Stimulated activated CD8-positive, alpha-beta memory T cell treated with anti-CD3 and anti-CD28 coated beads, Interleukin-4, amount 100 ng/mL, for 1 hour (primary cell): ENCODE measurements at places on chromosomes 2 and 18.

DNA sequence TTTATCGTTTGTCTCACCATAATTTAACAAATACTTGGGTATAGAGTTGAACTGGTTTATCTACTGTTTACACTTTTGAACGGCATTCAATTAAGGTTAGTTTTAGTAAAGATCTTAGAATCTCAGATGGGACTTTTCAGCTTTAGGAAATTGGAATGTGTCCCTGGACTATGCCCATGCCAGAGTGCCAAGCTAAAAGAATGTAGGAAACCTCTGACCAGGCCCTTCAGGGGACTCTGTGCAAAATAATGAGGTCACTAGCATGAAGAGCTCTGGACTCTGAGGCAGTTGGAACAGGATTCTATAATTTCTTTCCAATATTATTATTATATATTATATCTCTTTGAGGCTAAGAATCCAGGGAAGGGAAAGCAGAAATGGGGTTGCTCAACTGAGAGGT lies 13.5 kb downstream of the DIS3L2 start:
- no peak for DNase-seq

GRCh38 chr2:188485496-188485895 lies 193.8 kb downstream of the GULP1 start:
- no peak for DNase-seq

GRCh38 chr2:234951664-234952269 lies at the start of gene SH3BP4:
Gene SH3BP4, plus strand, starts transcription at chr2:234952017. Its CDS starts 82,986 bp downstream, at chr2:235035003.
- no peak for DNase-seq

GRCh38 chr18:69787825-69788547 lies 159.7 kb downstream of the CD226 start:
- no peak for DNase-seq

- DNase-seq, result no peak
These were observed 75.1 kb downstream of the SPP2 start for GRCh38 chr2:234125451-234126145.

GRCh38 chr18:44079606-44080005 lies 601.1 kb upstream of the SETBP1 start:
- no peak for DNase-seq

GRCh38 chr2:239993291-239993690 lies 31.9 kb downstream of the NDUFA10 start:
- DNase-seq, result no peak

GRCh38 chr2:53660886-53661285 lies 106.7 kb upstream of the CHAC2 start:
- DNase-seq, result no peak

DNA sequence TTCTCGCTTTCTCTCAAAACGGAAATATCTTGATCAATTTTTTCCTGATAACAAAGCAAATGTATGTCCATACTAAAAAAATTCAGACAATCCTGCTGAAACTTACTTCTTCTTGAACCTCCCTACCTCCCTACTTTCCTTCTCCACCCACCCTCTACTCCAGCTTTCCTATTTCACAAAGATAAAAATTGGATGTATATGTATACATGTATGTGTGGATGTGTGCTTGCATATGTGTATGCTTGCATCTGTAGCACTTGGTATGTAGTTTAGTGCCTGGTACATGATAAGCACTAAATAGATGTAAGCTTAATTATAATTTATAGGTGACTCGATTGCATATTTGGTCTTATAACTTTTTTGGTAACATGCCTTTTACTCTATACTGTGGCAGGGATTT lies 167.5 kb upstream of the ITGA4 start:
- DNase-seq, result no peak

DNA sequence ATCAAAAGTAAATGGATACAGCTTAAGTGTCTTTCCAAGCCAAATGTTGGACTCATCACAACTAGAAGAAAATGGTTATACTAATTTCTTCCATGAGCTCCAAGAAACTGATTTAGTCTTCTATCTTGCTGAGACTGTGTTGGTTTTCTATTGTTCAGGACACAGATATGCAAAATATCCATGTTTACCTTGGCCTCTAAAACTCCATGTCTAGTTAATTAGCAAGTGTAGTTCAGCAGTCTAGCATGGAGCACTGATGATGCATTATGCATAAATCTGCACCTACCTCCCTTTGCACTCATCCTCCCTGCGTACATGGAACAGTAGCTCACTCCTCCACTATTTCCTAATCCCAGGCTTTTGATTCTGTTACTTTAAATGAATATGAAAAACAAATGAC lies 731.4 kb upstream of the CHAC2 start:
- DNase-seq, result no peak

GRCh38 chr2:206693399-206694137 lies 24.6 kb downstream of the DYTN start:
- no peak for DNase-seq

DNA sequence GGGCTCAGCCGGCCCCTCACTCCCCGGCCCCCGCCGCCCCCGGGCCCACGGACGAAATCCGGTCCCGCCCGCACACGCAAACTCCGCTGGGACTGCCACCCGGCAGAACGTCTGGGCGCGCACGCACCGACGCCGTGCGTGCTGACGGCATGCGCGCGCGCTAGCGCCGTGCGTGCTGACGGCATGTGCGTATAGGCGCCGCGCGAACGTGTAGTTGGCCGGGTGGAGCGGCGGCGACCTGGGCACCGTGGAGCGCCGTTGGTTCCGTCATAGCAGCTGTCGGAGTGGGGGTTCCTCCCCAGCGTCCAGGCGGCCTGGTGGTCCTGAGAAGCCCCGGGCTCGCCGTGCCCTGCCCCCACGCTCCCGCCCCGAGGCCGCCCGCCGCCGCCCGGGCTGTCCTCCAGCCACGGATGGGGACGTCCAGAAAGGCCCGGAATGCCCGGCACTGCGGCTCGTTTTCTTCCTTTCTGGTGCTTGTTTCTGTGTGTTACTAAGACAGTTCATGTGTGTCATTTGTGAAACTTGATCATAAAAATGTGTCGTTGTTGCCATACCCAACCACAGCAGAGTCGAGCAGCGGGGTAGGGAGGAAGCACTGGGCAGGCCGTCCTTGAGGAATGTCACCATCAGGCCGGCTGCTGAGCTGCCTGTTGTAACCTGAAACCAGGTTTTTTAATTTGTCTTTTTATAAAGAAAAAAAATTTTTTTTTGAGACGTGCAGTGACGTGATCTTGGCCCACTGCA lies at the start of gene TXNL4A:
Gene TXNL4A (minus strand): TSS at position 113 of the 744 bp plus-strand sequence. CDS start 171 bp downstream, outside the sequence.
- peak; percentile 67 for DNase-seq

DNA sequence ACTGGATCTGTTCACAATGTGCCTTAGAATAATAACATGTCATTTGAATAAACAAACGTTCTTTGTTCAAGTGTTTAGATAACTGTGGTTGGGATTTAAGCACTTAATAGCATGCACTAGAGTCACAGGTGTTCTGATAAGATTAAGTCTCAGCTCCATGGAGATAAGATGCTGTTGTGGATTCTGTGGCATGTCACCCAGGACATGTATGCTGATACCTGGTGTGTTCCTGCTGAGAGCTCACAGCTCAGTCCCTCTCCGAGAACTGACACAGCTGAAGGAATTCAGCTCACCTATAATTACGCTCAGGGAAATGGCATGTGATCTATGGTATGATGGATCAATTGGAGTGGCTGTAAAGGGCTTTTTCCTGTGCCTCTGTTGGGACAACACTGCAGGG lies 75.4 kb upstream of the ST6GAL2 start:
- DNase-seq, result no peak

- DNase-seq, result no peak
These were observed 22.1 kb downstream of the ASB18 start for GRCh38 chr2:236242057-236242495.

DNA sequence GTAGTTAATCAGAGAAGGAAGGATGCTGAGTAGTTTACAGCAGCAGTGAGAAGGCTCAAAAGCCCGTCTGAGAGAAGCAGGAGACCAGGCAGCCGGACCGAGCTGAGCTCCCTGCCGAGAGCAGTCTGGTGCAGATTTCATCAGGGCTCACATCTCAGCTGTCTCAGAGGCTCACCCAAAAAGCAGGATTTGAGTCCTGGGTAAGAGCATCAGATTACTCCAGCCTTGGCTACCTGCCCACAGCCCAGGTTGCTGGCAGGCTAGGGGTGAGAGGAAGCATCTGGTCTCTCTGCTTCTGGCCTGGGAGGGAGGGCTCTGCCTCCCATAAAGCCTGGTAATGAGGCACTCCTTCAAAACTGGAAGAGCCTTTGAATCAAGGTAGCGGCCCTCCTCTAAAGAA lies 140.5 kb downstream of the ST6GAL2 start:
- no peak for DNase-seq

DNA sequence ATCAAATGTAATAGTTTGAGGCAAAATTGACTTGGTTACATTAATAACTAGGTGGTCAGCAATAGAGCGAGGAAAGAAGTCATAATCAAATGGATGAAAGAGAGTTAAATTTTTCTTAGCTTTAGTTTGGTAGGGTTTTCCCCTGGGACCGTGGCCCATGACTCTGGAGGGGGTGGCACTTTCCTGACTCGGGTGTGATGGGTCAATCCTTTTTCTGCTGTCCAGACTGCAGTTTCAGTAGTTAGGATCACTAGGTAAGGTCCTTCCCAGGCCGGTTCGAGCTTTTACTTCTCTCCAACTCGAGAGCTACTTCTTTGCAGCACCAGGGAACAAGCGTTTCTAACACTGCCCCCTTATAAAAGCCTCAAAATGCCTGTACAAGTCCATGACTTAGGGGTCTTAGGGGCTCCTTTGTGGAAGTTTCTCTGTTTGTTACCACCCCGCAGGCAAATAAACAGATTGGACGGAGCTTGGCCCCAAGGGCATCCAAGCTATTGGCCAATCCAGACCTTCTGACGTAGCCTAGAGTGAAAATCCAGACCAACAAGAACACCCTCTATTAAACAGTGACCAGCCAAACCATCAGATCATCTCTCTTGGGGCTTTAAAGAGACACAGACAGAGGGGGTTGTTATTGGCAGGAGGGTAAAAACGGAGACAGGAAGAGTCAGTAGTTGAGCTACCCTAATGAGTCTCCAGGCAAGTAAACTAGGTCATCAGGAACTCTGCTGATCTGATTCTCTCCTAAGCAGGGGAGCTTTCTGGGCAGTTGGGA lies 9.4 kb upstream of the CEP68 start:
- no peak for DNase-seq

DNA sequence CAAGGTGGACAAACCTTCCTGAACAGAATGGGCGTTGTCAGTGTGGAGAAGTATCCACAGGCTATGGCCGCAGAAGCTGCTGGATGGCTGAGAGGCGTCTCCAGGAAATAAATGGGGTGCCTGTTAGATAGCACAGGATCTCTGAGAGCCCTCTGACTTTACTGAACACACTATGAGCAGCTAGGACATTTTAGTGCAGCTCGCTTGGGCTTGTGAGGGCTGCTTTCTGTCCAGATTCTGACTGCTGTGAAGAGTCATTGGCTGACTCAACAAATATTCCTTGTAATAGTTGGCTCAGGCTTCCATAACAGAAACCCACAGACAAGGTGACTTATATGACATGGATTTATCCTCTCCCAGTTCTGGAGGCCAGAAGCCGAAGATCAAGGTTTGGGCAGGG lies 100.2 kb upstream of the SNTG2 start:
- no peak for DNase-seq

DNA sequence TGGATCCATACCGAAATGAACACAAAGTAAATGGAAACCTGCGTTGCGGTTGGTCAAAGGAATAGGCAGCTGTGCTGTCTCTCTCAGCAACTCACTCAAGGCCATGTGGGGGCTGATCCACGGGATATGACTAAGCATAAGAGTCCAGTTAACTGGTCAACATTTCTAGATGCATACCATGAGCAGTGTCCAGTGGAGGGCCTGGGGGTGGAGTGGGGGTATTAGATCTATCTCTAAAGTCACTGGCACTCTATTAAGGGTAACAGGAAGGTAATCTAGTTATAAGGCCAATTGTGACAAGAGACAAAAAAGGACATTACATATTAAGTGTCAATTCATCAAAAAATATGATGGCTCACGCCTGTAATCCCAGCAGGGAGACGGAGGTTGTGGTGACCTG lies 136.8 kb downstream of the TTC32 start:
- no peak for DNase-seq

DNA sequence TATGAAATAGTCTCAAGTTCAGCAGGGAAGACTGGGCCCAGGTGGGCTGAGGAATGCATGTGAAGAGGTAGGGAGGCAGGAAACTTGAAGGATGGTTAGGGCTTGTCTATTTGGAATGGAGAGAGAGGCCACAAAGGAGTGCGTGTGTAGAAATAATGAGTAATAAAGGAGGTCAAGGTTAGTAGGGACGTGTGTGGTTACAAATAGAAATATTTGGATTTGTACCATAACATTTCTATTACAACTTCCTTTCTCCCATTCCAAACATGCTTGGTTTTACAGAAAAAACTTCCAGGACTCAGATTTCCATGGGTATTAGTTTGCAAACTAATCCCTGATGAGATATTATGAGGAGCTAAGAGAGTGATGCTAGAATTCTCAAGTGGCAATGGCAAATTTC lies 280.6 kb downstream of the NCKAP5 start:
- no peak for DNase-seq

DNA sequence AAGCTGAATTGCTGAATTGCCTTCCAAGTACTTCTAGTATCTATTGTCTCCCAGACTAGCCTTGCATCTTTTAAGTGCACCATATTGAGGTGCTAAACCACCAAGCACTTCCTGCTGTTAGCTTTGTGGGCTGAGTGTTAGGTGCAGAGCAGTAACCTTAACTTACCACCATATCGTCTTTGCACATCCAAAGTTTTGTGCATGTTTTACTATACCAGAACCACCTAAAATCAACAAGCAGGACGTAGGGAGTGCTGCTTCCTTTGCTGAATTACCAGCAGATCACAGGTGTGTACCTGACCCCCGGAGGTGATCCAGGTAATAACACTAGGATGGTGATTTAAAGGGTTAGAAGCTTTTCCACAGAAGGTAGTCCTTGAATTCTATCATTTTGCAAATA lies 359.9 kb upstream of the HNRNPA3 start:
- peak; percentile 7 for DNase-seq

- DNase-seq, result no peak
These were observed 17.3 kb downstream of the SALL3 start for GRCh38 chr18:78996741-78997490.

GRCh38 chr2:166984797-166985196 lies 96.5 kb downstream of the XIRP2 start:
- DNase-seq, result no peak

DNA sequence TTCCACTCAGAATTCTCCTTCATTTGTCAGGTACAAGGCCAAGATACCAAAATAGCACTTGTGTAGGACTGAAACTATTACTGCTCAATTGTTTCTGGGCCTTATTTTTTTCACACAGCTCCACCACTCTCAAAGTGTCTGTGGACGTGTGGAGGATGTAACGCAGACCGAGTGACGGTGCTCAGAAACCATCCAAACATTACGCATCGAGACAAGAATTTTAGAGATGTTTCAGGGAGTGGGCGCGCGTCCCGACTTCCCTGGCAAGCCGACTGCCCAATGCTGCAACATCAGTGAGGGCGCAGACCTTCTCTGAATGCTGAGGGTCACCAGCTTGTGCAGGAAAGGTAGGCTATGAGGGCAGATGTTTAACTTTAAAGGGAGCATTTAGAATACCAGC lies 108.4 kb downstream of the GATA6 start:
- no peak for DNase-seq

DNA sequence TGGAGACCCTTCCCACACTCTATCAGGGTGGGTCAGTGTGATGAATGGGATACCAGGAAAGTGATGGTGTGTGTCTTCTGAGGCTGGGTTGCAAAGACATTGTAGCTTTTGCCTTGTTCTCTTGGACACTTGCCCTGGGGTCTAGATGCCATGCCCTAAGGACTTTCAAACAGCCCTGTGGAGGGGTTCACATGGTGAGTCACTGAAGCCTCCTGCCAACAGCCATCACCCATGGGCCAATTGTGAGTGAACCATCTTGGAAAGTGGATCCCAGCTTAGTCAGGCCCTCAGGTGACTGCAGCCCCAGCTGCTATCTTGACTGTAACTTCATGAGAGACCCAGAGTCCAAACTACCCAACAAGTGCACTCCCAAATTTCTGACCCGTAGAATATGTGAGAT lies 25.8 kb upstream of the IGFBP5 start:
- DNase-seq, result no peak
